ENCODE measurements at places on chromosomes 12 and 14.
A peak's percentile ranks its signal among the peaks of the same experiment; 100 is the strongest.

- no peak for DNase-seq
These were observed 221.2 kb downstream of the RBM19 start for GRCh38 chr12:113744802-113745395.

DNA sequence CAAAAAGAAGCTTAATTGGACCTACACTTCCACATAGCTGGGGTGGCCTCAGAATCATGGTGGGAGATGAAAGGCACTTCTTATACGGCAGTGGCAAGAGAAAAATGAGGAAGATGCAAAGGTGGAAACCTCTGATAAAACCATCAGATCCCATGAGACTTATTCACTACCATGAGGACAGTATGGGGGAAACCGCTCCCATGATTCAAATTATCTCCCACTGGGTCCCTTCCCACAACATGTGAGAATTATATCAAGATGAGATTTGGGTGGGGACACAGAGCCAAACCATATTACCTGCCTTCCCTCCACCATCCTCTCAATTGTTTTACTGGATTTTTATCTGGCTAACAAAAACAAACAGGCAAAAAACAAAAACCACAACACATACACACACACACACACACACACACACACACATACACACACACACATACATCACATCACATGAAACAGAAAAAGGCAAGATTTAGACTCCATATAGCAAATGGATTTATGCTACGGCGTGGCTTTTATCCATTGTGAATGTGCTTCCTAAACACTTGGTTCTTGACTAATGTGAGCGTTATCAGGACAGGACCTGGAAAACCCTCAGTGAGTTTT, 66.7 kb downstream of the ZFP36L1 start:
- no peak for DNase-seq

- no peak for DNase-seq
These were observed 17.3 kb downstream of the TMEM19 start for GRCh38 chr12:71703206-71703605.

- no peak for DNase-seq
These were observed 20.7 kb upstream of the CREBL2 start for GRCh38 chr12:12590961-12591360.

- peak; percentile 67 for DNase-seq
These were observed 37.5 kb downstream of the EMP1 start for GRCh38 chr12:13233830-13234641.

DNA sequence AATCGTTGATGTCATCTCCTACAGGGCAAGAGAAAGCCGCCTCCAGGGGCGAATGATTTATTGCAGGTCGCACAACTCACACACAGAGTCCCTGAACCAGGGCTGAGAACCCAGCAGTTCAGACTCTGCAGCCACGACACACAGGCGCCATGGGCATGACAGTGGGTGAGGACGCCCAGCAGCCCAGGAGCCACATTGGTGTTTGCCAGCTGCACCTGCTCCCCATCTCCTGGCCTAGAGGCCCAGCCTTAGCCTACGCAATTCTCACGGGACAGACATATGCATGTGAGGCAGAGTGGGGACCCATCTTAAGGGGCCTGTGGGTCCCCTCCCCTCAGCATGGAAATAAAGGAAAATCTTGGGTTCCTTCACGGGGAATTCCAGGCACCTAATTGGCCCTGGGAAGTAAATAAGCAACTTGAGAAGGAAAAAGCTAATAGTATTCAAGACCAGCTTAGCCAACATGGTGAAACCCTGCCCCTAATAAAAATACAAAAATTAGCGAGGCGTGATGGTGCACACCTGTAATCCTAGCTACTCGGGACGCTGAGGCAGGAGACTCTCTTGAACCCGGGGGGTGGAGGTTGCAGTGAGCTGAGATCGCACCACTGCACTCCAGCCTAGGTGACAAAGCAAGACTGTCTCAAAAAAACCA, 69.3 kb downstream of the RIMBP2 start:
- DNase-seq, result no peak

DNA sequence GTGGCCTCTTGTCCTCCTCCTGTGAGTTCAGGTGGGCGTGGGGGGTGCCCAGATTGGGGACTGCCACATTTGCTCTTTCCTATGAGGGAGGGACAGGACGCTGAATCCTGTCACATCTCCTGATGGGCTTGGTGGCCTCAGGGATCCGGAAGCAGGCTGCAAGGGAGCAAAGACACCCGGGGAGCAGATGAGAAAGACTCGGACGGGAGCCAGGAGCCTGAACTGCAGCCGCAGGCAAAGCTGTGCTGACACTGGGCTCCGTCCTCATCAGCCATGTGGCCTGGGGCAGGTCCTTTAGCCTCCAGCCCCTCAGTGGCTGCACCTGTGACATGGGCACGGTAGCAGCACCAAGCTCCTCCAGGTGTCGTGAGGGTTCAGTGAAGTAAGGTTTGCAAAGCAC, 40.8 kb upstream of the RFLNA start:
- DNase-seq, result no peak

GRCh38 chr14:100285913-100286400, 20.3 kb downstream of the SLC25A29 start:
- no peak for DNase-seq

DNA sequence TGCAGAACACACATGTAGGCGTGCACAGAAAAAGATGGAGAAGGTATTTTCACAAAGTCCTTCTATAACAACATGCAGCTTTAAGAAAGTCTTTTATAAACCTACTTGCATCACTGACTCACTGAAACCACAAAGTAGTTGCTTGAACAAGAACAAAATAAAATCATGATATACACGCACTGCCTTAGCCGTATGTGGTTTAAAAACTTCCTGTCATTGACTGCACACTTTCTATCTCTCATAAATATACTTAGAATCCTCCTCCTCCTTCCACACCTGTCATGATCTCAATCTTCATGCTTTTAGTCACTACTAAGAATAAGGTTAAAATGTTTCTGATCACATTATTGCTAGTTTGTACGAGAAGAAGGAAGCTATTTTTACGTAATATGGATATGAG, 31.8 kb upstream of the RAD51AP1 start:
- DNase-seq, result peak; percentile 61

GRCh38 chr12:12612358-12612757, 682 bp downstream of the CREBL2 start:
- DNase-seq, result peak; percentile 53

GRCh38 chr12:54026640-54027441, 1.4 kb upstream of the HOXC6 start:
- DNase-seq, result no peak

- no peak for DNase-seq
These were observed 56.1 kb downstream of the KCNJ8 start for GRCh38 chr12:21718403-21718802.

GRCh38 chr12:22743700-22744099, 118.7 kb downstream of the ETNK1 start:
- DNase-seq, result no peak

DNA sequence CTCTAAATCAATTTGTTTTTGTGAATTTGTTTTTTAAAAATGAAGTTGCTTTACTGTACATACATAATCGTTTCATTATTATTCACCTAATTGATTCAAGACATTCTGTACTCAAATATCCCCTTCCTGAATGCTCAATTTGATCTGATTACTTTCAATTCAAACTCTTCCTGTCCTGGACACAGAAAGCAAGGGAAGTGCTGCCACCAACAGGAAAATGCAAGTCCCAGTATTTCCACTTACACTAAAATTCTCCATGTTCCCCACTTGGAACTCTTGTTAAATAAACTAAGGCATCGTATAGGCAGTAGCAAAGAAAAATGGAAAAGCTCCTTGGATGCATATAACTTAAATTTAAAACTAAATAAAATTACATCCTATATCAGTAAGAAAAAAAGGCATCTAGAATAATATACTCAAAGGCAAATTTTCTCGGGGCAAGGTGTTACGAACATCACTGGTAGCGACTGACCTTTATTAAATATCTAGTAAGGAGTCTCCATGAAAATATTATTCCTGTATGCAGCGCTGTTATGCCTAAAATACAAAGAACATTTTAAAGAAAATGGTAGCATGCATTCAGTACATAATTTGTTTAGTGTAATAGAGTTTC, 72.0 kb upstream of the DBX2 start:
- DNase-seq, result peak; percentile 7

GRCh38 chr14:50010752-50011151, 105.6 kb downstream of the VCPKMT start:
- no peak for DNase-seq

DNA sequence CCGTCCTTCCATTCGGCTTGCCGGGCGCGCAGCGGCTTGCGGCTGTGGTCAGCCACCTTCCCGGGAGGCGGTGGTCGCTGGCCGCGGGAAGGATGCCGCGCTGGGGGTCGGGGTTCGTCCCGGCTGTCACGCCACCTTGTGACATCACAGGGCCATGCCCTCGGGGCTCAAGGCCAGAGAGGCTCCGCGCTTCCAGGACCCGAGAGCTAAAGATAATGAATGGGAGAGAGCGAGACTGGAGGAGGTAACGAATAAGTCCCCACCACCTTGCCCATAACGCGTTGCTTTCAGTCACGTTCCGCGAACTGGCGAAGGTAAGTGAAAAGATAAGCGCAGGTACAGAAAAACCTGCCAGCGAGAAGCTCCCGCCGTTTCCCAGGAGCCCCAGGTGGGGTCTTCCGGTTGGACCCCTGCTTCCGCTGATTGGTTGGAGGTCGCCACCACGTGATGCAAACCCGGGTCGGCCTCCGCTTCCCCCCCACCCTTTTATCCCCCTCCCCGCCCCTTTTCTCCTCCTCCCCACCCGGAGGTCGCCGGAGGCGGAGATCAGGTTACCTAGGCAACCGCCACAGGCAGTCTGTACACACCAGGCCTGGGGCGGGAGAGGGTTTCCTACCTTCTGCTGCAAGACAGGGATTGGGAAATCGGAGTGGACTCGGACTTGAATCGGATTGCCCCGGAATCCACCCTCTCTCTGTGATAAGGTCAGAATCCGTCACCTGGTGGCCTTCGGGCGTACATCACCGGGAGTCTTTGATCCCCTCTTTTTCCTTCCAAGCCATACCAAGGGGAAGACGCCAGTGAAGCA, at the start of gene LRRC9:
TSS of gene LRRC9 (plus strand) at position 575 of the 808 bp plus-strand sequence.
- DNase-seq, result no peak

GRCh38 chr14:76456200-76456599, 80.3 kb downstream of the ESRRB start:
- peak; percentile 4 for DNase-seq

GRCh38 chr12:8011331-8011730, 21.2 kb upstream of the FOXJ2 start:
- DNase-seq, result no peak

GRCh38 chr14:103091041-103091882, 3.3 kb upstream of the EXOC3L4 start:
- no peak for DNase-seq

DNA sequence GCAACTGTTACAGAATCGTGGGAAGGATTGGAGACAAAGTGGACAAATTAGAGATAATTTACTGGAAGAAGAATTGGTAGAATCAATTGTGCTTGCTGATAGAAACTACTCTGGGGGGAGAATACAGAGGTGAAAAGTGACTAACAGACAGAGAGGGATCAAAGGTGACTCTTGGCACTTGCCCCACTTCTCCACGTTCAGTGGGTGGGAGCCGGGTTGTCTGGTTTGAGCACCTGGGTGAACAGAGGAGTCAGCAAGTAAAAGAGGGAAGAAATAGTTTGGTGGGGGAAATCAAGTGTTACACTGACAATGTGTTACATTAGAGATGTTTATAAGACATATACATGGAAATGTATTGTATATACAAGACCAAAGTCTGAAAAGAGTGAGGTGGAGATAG, 69.1 kb downstream of the PPP2R5E start:
- no peak for DNase-seq

GRCh38 chr14:82449926-82450468, 916.3 kb upstream of the SEL1L start:
- DNase-seq, result no peak

- peak; percentile 50 for DNase-seq
These were observed 20.5 kb upstream of the ITPR2 start for GRCh38 chr12:26853303-26854030.

- peak; percentile 39 for DNase-seq
These were observed 1.6 kb downstream of the SUDS3 start for GRCh38 chr12:118377884-118378470.

GRCh38 chr14:73325630-73326299, 88.5 kb downstream of the PAPLN start:
- no peak for DNase-seq

DNA sequence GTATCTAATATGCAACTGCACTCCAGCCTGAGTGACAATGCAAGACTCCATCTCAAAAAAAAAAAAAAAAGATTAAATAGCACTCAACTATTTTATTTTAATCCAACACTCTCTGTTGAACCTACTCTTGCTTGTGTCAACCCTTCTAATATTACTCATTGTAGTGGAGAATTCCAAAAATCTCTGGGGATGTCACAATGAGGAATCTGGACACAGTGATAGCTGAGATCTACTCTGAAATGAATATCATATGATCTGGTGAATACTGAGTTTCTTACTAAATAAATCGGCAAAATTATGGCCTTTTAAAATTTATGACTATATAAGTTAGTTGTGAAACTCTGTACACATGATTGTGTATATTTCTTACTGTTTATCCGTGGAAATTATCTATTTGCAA, 418.2 kb downstream of the BCAT1 start:
- no peak for DNase-seq

- DNase-seq, result peak; percentile 75
These were observed 5.8 kb downstream of the NUMB start for GRCh38 chr14:73452341-73453186.

GRCh38 chr12:94204499-94205247, 56.3 kb downstream of the PLXNC1 start:
- no peak for DNase-seq

- DNase-seq, result no peak
These were observed 112.3 kb downstream of the NRXN3 start for GRCh38 chr14:78282437-78282836.

DNA sequence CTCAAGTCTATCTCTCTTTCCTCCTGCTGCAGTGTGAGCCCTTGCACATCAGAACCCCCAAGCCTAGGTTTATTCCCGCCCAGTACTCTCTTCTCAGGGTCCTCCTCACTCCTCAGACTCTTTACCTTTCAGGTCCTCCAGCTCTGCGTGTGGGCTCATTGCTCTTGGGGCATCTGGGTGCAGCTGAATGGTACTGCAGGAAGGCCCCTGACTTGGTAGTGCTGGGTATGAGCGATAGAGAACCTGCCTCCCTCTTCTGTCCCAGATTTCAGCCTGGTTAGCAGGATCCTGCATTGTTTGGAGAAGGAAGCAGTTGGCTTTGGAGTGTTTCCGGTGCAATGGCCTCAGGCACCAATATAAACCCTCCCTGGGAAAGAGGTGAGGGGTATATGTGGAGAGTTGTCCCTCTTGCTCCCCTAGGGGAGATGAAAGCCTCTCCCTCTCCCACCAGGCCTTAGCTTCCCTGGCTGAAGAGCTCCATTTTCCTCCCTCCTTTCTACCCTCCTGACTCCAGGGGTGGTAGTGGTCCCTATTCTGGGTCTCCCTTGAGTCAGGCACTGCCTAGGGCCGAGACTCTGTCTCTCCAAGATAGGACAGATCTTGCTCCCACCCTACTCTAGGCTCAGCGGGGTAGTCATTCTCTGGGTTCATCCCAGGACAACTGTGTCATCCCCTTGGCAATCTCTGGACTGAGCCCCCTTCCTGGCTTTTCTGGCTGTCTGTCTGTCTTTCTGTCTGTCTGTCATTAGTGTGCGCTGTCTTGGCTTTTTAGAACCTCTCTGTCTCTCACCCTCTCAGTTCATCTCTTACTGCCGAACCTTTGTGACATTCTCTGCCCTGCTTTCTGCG, 3.8 kb downstream of the LRP1 start:
- no peak for DNase-seq
